ENCODE measurements at places on chromosomes 3 and 15.

- no peak for DNase-seq
Measured at GRCh38 chr3:115825046-115825445, 201.7 kb downstream of the GAP43 start.

DNA sequence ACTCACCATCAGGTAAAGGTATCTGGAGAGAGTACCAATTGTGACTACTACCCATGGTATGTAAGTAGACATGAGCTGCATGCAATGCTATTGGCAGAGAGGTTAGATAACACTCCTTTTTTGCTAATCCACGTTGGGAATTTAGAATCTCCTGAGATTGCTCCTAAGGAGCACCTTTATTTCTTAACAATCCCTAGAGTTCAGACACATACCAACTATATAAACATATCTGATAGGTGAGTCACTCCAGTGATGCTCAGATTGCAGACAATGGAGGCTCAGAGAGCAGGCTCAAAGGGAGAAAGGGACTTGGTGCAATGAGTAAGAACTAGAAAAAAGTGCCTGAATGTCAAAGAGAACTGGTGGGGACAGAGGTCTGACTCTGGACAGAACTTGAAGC lies 47.0 kb upstream of the LRRFIP2 start:
- no peak for DNase-seq

GRCh38 chr3:150236316-150237082 lies 171.6 kb upstream of the TSC22D2 start:
- peak; percentile 63 for DNase-seq

GRCh38 chr3:58074116-58074715 lies 66.0 kb downstream of the FLNB start:
- no peak for DNase-seq

GRCh38 chr15:52790169-52790708 lies at the start of gene ONECUT1:
ONECUT1 (minus strand) TSS chr15:52790336; CDS start chr15:52789884, 452 bp downstream.
- DNase-seq = peak; percentile 67

DNA sequence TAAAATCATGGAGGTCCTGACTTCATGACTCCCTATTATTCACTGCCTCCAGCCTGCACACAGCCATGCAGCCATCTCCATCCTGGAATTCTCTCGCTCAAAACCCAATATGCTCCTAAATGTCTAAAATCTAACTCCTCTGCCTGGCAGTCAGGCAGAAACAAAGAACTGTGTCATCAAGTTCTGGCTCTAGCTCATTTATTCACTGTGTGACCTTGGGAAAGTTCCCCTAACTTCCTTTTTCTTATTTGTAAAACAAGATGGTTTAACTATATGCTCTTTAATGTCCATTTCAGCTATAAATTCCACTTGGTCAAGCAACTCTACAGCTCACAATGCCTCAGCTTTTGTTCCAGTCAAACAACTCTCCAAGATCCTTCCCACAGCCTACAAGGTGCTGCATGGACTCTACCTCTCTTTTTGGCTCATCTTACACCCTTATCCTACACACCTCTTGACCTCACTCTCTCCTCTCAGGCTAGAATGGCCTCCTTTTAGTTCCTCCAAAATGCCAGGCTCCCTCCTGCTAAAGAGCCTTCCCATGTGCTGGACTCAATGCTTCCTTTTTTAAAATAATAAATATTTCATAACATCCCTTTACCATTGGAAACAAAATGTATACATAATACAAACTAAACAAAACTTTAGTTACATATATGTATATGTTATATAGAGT lies 16.4 kb downstream of the PIK3CB start:
- DNase-seq = no peak

- no peak for DNase-seq
Measured at GRCh38 chr15:65761210-65761926, 30.7 kb downstream of the DENND4A start.

DNA sequence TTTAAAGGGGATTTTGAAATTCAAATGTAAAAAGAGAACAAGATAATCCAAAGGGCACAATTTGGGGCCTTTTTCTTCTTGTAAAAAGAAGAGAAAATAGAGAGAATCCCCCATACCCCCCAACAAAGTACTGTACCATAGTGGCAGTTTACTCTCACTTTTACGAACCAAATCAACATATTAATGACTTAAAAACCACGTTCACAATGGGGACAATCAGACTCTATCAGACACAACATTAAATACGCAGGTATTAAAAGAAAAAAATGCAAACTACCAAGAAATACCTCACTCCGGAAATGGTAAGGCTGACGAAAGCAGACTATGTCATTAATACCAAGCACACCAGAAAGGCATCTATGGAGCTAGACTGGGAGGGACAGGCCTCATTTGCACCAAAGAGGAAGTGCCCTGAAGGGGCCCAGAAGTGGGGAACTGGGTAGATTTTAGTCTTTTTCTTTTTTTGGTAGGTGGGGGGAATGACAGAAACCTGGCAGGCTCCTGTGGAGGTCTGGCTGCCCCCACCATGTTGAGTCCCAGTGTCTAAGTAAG lies 134.3 kb downstream of the TIGIT start:
- DNase-seq = no peak

DNA sequence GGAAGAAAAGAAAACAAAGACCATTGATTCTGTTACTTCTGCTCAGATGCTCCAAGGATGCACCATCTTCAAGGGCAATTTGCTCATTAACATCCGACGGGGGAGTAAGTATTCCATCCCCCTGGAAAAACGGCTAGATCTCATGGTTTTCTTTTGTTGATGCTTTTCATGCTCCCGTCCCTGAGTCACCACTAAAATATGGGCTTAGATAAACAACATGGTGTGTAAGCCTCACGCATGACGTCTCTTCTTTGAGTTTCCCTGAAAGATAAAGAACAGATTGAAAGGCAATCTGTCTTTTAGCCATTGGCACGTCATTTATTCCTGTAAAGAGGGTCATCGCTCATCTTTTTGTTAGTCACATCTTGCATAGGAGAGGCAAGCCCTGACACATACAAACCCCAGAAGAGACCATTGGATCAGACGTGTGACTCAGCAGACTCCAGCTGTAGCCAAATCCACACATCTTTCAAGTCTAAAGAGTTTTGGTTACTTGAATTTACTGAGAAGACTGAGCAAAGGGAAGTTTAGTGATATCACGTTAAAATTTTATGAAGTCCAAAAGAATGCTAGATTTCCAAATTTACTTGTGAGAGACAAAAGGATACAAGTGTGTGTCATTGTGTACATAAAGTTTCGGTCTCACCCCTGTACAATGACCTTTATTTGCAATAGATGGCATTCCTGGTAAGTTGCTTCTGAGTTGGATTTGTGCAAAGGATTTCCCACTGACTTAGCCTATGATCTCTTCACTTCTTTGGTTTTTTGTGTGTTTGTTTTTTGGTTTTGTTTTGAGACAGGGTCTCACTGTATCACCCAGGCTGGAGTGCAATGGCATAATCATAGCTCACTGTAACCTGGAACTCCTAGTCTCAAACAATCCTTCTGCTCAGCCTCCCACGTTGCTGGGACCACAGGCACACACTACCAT lies 110.5 kb downstream of the PGPEP1L start:
- DNase-seq = no peak

DNA sequence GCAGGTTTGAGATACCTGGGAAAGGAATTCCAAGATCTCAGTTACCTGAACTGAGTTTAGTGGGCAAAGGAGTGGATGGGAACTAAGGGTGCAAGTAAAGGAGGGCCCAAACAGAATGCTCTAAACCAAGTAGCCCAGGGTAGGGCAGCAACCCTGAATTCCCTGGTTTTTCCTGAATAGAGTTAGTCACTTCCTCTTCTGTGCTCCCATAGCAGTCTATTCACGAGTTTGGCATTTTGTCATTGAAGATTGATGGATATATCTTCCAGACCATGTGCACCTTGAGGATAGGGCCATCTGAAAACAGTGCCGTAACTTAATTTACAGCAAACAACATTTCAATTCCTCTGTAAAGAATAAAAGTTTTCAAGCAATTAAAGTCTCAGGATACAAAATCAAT lies 18.5 kb upstream of the PTX3 start:
- no peak for DNase-seq

GRCh38 chr3:59116233-59116537 lies 66.4 kb upstream of the CFAP20DC start:
- no peak for DNase-seq
